Foreskin fibroblast (primary cell): ENCODE measurements at places on chromosomes 7 and 10.

DNA sequence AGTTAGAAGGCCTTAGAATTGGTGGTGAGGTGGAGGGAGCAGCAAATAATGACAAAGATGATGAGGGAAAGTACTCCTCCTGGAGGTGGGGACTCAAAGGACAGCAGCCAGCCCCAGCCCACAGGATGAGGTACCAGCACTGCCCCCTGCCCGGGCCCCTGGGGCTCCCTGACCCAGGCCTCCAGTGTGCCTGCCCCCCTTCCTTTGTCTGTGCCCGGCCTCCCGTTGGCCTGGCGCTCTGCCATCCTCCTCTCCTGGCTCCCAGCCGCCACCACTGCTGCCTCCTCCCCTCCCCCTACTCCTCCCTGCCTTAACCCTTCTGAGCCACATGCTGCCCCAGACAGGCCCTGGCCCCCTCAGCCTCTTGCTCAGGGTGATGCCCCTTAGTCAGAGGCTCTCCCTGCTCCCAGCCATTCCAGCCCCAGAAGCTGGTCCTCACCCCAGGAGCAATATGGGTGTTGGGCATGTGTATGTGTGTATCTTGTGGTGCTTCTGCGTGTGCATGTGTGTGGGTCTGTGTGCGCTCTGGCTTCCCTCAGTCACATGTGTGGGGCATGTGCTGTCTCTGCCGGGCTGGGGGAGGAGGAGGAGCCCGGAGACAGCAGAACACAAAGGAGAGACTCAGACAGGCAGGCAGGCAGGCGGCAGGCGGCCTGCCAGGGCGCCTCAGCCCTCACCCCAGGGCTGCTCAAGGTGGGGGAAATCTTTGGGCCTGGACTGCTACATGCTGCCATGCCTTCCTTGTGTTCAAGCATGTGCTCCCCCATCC lies 2.6 kb downstream of the LDB1 start:
- peak; percentile 95 for DNase-seq

GRCh38 chr10:62348029-62348428 lies 26.1 kb upstream of the ZNF365 start:
- peak; percentile 11 for DNase-seq

DNA sequence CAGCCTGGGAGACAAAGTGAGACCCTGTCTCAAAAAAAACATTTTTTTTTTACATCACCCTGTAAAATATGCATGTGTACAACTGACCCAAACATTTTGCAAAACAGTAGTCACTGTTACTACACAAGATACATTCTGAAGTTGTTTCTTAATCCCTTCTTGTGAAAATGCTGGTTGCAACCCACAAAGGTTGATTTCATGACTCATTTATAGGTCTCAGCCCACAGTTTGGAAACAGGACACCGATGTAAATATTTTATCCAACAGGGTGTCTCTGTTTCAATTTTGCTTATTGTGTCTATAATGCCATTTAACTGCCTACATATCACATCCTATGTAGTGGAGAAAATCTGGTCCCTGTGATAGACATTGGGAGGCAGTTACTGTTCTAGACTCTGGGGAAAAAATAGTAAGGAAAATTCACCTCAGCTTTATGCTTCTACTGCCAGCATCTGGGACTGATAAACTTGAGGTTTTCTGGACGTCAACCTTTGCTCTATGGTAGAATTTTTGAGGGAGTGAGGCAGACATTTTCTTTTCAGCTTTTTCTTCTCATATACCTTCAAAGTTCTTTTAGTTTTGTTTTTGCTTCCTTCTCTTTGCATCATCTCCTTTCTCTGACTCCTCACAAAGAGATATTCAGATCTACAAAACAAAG lies 1.6 kb upstream of the RAB19 start:
- DNase-seq = peak; percentile 56

DNA sequence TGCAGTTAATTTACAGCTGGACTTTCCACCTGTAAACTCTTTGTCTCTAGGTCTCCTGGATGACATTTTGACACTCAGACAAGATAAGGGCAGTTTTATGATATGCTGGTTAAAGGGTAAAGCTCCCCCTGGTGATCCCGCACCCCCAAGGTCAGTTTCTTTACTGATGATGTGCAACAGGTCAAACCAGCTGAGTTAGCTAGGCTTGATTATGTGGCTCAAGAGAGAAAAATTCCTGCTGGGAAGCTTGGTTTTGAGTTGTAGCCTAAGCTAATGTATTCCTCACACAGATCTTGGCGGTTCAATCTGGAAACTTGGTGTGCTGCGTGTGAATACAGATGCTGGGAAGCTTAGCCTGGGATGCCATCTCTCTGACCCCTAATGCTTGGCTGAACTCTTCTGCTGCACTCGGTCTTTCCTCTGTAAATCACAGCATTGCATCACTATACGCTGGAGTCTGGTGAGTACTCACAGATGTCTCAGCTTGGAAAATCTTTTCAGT lies 11.4 kb upstream of the AKR1D1 start:
- peak; percentile 5 for DNase-seq
